ENCODE measurements at places on chromosomes 16 and 17.

GRCh38 chr16:15864939-15865338 is 8.1 kb upstream of the MYH11 start:
- no peak for DNase-seq

DNA sequence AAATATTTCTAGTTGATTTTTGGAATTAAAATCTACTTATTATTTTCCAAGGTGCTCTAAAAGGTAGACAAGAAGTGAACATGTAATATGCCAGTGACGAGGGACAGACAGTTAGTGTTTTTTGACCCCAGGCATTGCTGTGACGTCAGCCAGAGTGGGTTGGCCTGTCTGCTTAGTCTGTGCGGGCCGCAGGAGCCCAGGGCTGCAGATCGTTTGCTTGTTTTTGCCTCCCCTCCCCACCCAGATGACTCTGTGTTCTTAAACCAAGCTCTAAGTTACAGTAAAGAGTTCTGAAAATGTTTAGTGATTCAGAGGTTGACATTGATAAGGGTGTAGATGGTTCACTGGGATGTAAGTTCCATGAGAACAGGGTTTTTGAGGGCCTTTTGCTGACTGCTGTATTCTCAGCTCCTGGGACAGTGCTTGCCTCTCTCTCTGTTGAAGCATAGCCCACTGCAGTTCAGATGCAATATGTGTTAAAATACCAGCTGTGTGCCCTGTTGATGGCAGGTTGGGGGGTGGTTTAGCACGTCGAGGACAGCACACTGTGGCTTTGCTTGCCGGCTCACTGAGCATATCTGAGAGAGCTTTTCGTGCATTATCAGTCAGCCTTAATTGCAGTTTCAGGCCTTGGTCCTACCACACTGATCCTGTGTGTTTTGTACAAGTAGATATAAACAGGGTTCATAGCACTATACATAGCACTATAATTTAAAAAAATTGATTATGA is 64.8 kb downstream of the SEC14L1 start:
- DNase-seq = no peak

DNA sequence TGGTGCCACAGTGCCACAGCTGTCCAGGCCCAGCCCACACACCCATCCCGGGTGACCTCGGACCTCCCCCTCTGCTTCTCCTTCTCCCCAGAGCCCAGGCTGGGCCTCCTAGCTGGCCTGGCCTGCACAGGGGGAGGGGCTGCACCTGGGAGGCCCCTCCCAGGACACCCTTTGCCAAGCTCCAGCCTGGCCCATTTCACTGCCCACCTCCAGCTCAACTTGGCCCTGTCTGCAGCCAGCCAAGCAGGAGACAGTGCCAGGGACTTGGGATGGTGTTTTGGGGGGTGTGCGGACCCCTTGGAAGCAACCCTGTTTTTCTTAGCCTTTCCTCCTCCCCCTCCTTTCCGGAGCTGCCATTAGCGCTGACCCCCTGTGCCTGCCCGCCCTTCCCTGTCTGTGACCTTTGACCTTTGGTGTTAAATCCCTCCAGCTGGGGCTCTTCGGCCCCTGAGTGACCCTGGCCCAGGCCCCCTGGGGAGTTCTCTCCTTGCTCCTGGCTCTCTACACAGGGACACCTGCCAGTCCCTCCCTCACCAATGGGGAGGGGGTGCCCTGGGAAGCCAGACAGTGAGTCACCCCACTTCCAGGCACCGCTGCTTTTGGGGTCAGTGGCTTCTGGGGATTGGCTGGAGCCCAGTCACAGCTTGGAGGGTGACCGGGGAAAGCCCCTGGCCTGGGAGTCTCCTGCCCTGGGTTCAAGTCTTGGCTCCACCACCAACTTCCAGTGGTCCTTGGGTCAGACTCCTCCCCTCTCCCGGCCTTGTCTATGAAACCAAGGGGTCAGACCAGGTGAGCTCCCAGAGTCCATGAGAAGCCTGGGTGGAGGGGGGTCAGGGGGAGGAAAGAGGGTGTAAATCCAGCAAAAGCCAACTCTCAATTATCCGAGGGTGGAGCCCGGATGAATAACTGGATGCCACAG is 1.9 kb downstream of the GLIS2 start:
- peak; percentile 28 for DNase-seq

GRCh38 chr17:21283482-21284318 is 811 bp upstream of the MAP2K3 start:
- DNase-seq = peak; percentile 55
